Vagina (tissue), 2 donors: ENCODE measurements at places on chromosomes 11 and 22. TPM values are rescaled to one million over a fixed set of nuclear protein-coding genes. Genes with fewer than 3 reads are reported as not detected.

GRCh38 chr11:117678658-117679406 is 118.2 kb downstream of the DSCAML1 start:
- no peaks in the 10 kb centered on the region for H3K4me1 ChIP-seq
- no peak overlapping the region for H3K27ac ChIP-seq
- H3K36me3 ChIP-seq = no peaks in the 10 kb centered on the region
- no peaks in the 10 kb centered on the region for H3K27me3 ChIP-seq
- no peak for DNase-seq

DNA sequence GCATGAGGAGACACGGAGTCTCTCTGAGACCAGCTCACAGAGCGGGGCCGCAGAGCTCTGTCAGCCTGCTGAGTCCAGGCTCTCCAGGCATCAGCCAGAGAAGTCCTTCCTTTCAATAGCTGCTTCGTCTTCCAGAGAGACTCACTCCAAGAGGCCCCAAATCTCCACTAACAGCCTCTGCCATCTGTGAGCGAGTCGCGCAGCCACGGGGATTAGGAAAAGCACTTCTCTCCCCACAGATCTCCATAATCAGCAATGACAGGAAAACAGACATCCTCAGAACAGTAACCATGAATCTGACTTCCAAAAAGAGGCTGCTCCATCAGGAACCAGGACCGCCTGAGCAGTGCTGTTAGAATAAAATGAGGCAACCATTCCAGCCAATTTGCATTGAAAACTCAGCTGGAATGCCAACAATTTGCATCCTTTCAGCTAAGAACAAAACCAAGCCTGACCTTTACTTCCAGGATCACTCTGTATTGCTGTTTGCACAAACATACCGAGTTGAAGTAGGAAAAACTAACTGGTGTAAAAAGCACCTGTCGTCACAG is 65.4 kb downstream of the SMCO4 start:
- H3K36me3 ChIP-seq = no peaks in the 10 kb centered on the region
- DNase-seq = no peak
- no peak overlapping the region for H3K27ac ChIP-seq
- no peaks in the 10 kb centered on the region for H3K27me3 ChIP-seq

GRCh38 chr22:34105461-34106062 is 185.3 kb upstream of the LARGE1 start:
- DNase-seq = no peak
- H3K4me1 ChIP-seq = no peaks in the 10 kb centered on the region
- H3K27me3 ChIP-seq = no peaks in the 10 kb centered on the region
- H3K27ac ChIP-seq = no peak overlapping the region

GRCh38 chr11:110272919-110273318 is 23.5 kb downstream of the RDX start:
- no peak overlapping the region for H3K27ac ChIP-seq
- H3K4me1 ChIP-seq = peaks cover 6% of the 10 kb centered on the region
- no peak for DNase-seq
- H3K27me3 ChIP-seq = no peaks in the 10 kb centered on the region

GRCh38 chr11:128843198-128843785 is 23.8 kb downstream of the KCNJ1 start:
- no peak overlapping the region for H3K4me3 ChIP-seq
- no peaks in the 10 kb centered on the region for H3K4me1 ChIP-seq
- no peak overlapping the region for H3K27ac ChIP-seq
- no peak for DNase-seq
- no peaks in the 10 kb centered on the region for H3K36me3 ChIP-seq
- no peaks in the 10 kb centered on the region for H3K27me3 ChIP-seq

- peaks cover 7% of the 10 kb centered on the region for H3K4me1 ChIP-seq
- no peaks in the 10 kb centered on the region for H3K27me3 ChIP-seq
- no peak for DNase-seq
- peak overlapping the region; percentile 39 for H3K27ac ChIP-seq
- no peak overlapping the region for H3K4me3 ChIP-seq
- H3K36me3 ChIP-seq = no peaks in the 10 kb centered on the region
Observed at GRCh38 chr11:40401132-40401853, 1058.2 kb downstream of the LRRC4C start.

The SSTR3 gene
- total RNA-seq = not detected

DNA sequence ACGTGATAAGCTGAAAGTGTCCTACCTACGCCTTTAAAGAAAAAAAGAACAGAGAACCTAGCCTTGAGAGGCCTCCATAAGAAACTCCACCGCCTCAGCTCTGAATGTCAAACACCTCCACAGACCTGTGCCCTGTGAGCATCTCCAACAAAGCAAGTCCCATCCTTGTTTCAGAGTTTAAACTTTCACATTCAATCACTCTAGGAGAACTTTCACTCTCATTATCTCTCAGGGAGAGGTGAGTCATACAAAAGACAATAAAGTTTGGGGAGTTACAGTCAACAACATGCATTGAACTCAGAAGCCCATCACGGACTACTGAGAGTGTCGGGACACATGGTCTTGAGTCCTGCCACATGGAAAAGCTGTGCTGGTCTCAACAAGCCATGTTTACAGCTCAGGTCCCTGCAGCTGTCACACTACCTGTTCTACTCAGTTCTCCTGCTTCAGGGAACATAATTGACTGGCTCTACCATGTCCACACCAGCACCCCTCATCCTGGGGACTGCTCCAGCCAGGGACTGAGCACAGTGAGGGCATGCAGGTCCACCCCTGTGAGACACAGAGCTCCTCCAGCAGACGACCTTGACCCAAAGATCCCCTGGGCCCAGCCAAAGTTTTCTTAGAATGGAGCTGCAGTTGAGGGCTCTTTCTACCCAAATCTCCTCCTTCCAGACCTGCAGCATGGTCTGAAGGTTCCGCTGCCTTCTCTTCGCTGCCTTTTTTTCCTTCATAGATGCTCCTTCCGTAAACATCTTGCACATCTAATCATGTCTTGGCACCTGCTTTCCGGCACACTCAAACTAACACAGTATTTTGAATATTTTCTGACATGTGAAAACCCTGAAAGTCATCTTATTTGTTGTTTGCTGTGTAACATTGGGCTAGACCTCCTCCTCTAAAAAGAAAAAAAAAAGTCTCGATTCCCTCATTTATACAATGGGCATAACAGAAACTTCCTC is 114.9 kb downstream of the ETS1 start:
- no peak for DNase-seq
- H3K27ac ChIP-seq = peak overlapping the region; percentile 77

DNA sequence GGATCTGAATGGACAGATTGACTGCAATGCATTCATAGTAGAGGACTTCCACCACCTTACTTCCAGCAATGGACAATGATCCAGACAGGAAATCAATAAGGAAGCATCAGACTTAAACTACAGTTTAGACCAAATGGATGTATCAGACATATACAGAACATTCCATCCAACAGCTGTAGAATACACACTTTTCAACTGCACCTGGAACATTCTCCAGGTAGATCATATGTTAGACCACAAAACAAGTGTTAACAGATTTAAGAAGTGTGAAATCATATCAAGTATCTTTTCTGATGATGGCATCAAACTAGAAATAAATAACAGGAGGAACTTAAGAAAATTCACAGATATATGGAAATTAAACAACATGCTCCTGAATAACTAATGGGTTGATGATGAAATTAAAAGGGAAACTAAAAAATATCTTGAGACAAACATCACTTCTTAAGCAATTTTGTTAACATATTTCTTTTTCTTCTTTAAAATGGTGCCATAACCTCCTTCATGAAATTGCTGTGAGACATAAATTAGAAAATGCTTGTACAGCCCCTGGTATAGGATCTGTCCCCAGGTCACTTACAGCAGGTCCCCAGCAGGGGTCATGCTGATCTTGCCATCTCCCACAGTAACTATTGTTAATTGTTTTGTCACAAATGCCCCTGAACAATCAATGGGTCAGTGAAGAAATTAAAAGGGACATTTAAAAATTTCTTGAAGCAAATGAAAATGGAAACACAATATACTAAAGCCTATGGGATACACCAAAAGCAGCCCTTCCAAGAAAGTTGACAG is 100.0 kb upstream of the OR4B1 start:
- no peak overlapping the region for H3K27ac ChIP-seq
- H3K4me1 ChIP-seq = no peaks in the 10 kb centered on the region
- H3K27me3 ChIP-seq = no peaks in the 10 kb centered on the region
- H3K4me3 ChIP-seq = no peak overlapping the region
- H3K36me3 ChIP-seq = no peaks in the 10 kb centered on the region
- DNase-seq = no peak

- H3K36me3 ChIP-seq = no peaks in the 10 kb centered on the region
- no peak overlapping the region for H3K4me3 ChIP-seq
- DNase-seq = no peak
- no peak overlapping the region for H3K27ac ChIP-seq
Observed at GRCh38 chr22:39962071-39962470, 1.9 kb downstream of the TMA7B start.

The MS4A15 gene
- total RNA-seq = not detected

DNA sequence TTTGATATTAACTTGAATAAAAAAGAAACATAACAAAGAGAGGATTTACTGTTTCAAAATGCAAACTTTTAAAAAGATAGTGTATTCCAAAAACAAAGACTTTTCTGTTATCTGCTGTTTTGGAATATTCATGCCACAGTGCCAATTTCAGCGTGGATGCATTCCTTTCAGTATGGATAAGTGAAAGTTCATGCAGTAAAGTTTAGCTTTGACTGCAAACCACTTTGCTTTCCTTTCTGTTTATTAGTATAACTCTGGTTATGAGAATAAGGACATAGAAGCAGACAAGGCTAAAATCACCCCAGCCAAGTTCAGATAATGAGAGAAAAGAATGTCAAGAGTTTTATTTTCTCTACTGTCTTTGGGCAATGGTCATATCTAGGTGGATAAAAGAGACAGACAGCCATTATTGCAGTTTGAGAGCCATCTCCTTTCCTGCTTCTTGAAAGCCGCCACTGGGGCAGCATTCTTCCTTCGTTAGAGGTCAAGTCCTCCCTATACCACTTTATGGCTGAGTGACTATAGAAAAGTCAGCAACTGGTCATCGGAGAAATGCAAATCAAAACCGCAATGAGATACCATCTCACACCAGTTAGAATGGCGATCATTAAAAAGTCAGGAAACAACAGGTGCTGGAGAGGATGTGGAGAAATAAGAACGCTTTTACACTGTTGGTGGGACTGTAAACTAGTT is 82.4 kb upstream of the BLID start:
- H3K27ac ChIP-seq = no peak overlapping the region
- H3K27me3 ChIP-seq = no peaks in the 10 kb centered on the region

- DNase-seq = no peak
- H3K36me3 ChIP-seq = no peaks in the 10 kb centered on the region
- no peak overlapping the region for H3K27ac ChIP-seq
- no peak overlapping the region for H3K4me3 ChIP-seq
- no peaks in the 10 kb centered on the region for H3K27me3 ChIP-seq
Observed at GRCh38 chr11:124536520-124536919, 6.9 kb downstream of the OR8B12 start.

- H3K27ac ChIP-seq = no peak overlapping the region
- no peaks in the 10 kb centered on the region for H3K4me1 ChIP-seq
- H3K4me3 ChIP-seq = no peak overlapping the region
- H3K36me3 ChIP-seq = no peaks in the 10 kb centered on the region
Observed at GRCh38 chr22:37476389-37477329, 9.5 kb downstream of the MFNG start.

- DNase-seq = no peak
- H3K27ac ChIP-seq = no peak overlapping the region
- no peaks in the 10 kb centered on the region for H3K36me3 ChIP-seq
- no peak overlapping the region for H3K4me3 ChIP-seq
- H3K4me1 ChIP-seq = peaks cover 8% of the 10 kb centered on the region
- no peaks in the 10 kb centered on the region for H3K27me3 ChIP-seq
Observed at GRCh38 chr22:30221121-30221992, 25.2 kb downstream of the LIF start.

DNA sequence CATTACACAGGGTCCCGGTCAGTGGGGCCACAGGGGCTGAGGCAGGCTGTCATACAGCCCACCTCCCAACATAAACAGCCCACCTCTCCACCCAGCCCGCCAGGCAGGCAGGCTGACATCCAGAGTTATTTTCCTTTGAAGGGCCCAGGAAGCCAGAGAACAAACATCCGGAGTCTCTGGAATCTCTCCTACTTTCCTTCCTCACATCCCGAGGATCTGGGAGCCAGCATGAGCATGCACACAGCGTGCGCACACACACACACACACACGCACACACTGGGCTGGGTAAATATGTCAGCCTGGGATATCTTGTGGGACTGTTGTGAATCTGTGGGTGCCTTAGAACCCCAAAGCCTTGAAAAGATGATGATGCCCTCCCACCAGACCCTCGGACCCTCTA is 55.4 kb downstream of the PDE2A start:
- no peaks in the 10 kb centered on the region for H3K27me3 ChIP-seq
- H3K4me1 ChIP-seq = peaks cover 43% of the 10 kb centered on the region
- no peak for DNase-seq
- H3K36me3 ChIP-seq = no peaks in the 10 kb centered on the region
- H3K27ac ChIP-seq = peak overlapping the region; percentile 51
- no peak overlapping the region for H3K4me3 ChIP-seq

The PATE2 gene
- total RNA-seq = not detected

DNA sequence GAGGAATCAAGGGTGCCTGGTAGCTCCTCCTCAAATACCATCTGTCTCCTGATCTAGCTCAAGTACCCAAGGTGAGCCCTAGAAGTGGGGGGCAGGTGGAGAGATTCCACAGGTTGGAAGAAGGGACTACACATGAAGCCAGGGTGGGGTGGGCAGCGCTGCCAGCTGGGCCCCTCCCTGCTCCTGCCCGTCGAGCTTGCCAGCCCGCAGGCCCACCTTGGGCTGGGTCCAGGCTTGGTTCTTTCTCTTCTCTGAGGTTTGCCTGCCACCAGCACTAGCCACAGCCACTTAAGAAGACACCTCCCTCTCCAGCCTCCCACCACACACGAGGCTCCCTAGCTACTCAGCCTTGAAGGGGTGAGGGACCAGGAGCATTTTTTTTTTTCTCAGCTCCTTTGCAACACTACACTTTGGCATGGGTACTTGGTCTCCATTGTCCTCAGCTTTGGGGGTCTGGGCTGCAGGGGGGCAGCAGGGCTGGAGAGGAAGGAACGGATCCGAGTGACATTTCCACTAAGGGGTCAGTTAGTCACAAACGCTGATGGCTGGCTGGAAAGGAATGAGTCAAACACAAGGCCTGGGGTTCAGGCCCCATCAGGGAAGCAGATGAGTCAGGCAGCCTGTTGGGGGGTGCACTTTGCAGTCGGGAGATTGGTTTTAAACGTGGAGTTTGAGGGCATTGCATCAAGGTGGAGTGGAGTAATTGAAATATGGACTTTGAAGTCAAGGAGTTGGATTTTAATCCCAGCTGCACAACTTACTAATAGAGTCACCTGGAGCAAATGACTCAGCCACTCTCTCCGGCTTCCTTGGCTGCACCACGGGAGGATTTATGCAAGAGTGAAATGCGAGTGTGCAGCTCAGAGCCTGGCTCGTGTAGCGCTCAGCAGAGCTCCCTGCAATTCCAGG is 7.4 kb upstream of the NPTXR start:
- H3K27me3 ChIP-seq = no peaks in the 10 kb centered on the region
- no peak for DNase-seq
- no peak overlapping the region for H3K4me3 ChIP-seq
- H3K36me3 ChIP-seq = no peaks in the 10 kb centered on the region

The OR8A1 gene
- total RNA-seq = not detected
